ENCODE measurements at places on chromosomes 3 and 15. TPM values are rescaled to one million over a fixed set of nuclear protein-coding genes. Genes with fewer than 3 reads are reported as not detected.

The TUSC7 gene
- not detected for total RNA-seq

The RGMA gene
- total RNA-seq, result 12.4 TPM

The PLCH1 gene
- total RNA-seq, result not detected

The IDH3A gene
- total RNA-seq, result 47.4 TPM

The GATA2 gene
- 0.91 TPM for total RNA-seq

The RASL12 gene
- 0.73 TPM for total RNA-seq

The ZNF860 gene
- 0.55 TPM for total RNA-seq

The FETUB gene
- not detected for total RNA-seq
